Natural killer cell (primary cell): ENCODE measurements at places on chromosomes 1 and 21. TPM values are rescaled to one million over a fixed set of nuclear protein-coding genes. Genes with fewer than 3 reads are reported as not detected.
A peak's percentile ranks its signal among the peaks of the same experiment; 100 is the strongest.

Gene MEAF6
- 69.0 TPM for total RNA-seq

Gene LYPD8
- total RNA-seq = not detected

Gene PROX1
- total RNA-seq = not detected

- no peak for DNase-seq
- no peaks in the 10 kb centered on the region for H3K27me3 ChIP-seq
- H3K4me3 ChIP-seq = no peak overlapping the region
Observed at GRCh38 chr1:150102986-150103385, 35.4 kb downstream of the VPS45 start.

Gene DIRAS3
- total RNA-seq = not detected

- no peak for DNase-seq
- H3K27ac ChIP-seq = no peak overlapping the region
- H3K4me3 ChIP-seq = no peak overlapping the region
Observed at GRCh38 chr1:17745479-17745955, 9.6 kb upstream of the ACTL8 start.

- no peak for DNase-seq
- H3K4me1 ChIP-seq = no peaks in the 10 kb centered on the region
- no peak overlapping the region for H3K4me3 ChIP-seq
- peaks cover 2% of the 10 kb centered on the region for H3K27me3 ChIP-seq
- H3K36me3 ChIP-seq = no peaks in the 10 kb centered on the region
Observed at GRCh38 chr1:18178111-18178510, 70.5 kb downstream of the IGSF21 start.

DNA sequence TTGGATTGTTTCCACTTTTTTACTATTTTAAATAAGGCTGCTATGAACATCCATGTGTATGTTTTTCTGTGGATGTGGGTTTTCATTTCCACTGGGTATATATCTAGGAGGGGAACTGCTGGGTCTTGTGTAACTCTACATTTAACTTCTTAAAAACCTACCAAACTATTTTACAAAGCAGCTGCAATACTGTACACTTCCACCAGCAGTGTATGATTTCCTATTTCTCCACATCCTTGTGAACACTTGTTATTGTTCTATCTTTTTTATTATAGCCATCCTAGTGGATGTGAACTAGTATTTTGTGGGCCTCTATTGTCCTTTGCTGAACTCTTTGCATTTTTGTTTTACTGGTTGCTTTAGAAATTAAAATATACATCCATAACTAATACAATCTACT lies 33.4 kb downstream of the DIPK1A start:
- no peaks in the 10 kb centered on the region for H3K27me3 ChIP-seq
- no peak overlapping the region for H3K4me3 ChIP-seq
- no peak for DNase-seq
- no peaks in the 10 kb centered on the region for H3K36me3 ChIP-seq
- H3K27ac ChIP-seq = no peak overlapping the region

- DNase-seq = peak; percentile 10
- no peaks in the 10 kb centered on the region for H3K27me3 ChIP-seq
- no peak overlapping the region for H3K4me3 ChIP-seq
- H3K27ac ChIP-seq = no peak overlapping the region
Observed at GRCh38 chr1:31605908-31606427, 11.5 kb upstream of the HCRTR1 start.

Gene PLEKHN1
- 1.3 TPM for total RNA-seq

DNA sequence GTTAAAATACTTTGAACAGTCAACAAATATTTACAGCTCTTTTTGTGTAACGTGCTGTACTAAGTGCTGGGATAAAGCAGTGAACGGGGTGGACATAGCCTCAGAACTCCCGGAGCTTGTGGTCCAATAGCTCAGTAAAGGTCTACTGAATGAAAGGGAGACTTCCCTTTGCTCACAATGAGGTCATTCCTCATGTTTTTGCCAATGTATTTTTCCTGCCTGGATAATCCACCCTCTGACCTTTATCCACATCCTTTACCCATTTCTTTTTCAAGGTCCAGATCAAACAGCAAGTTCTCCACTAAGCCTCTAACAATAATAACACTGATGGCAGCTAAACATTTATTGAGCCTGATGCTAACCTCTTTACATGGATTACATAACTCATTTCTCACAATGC lies 55.9 kb downstream of the LEPR start:
- H3K4me1 ChIP-seq = no peaks in the 10 kb centered on the region
- no peak overlapping the region for H3K27ac ChIP-seq
- DNase-seq = no peak
- no peaks in the 10 kb centered on the region for H3K36me3 ChIP-seq

GRCh38 chr1:53578358-53578757 lies 119.2 kb downstream of the DMRTB1 start:
- no peak for DNase-seq
- no peak overlapping the region for H3K27ac ChIP-seq
- no peak overlapping the region for H3K4me3 ChIP-seq

Gene GART
- total RNA-seq = 34.6 TPM

GRCh38 chr1:5961601-5962000 lies 30.6 kb downstream of the NPHP4 start:
- no peak overlapping the region for H3K4me3 ChIP-seq
- H3K27me3 ChIP-seq = no peaks in the 10 kb centered on the region
- H3K36me3 ChIP-seq = no peaks in the 10 kb centered on the region
- no peak overlapping the region for H3K27ac ChIP-seq
- H3K4me1 ChIP-seq = no peaks in the 10 kb centered on the region

Gene AKT3
- total RNA-seq = 135 TPM

GRCh38 chr21:45979141-45979631 lies 2.4 kb upstream of the COL6A1 start:
- no peak for DNase-seq
- H3K4me1 ChIP-seq = peaks cover 32% of the 10 kb centered on the region
- no peaks in the 10 kb centered on the region for H3K36me3 ChIP-seq
- peaks cover 40% of the 10 kb centered on the region for H3K27me3 ChIP-seq
- H3K4me3 ChIP-seq = no peak overlapping the region

DNA sequence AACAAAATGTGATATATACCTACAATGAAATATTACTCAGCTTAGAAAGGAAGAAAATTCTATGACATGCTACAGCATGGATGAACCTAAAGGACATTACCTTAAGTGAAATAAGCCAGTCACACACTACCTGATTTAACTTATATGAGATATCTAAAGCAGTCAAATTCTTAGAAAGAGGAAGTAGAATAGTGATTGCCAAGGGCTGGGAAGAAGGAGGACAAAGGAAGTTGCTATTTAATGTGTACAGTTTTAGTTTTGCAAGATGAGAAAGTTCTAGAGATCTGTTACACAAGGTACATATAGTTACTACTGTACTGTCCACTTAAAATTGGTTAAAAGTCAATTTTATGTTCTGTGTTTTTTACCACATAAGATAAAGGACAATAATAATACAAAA lies 87.5 kb upstream of the KCTD3 start:
- H3K36me3 ChIP-seq = no peaks in the 10 kb centered on the region
- no peaks in the 10 kb centered on the region for H3K27me3 ChIP-seq
- no peak for DNase-seq
- no peak overlapping the region for H3K4me3 ChIP-seq
- H3K27ac ChIP-seq = no peak overlapping the region

- peak overlapping the region; percentile 98 for H3K27ac ChIP-seq
- H3K36me3 ChIP-seq = peaks cover 3% of the 10 kb centered on the region
Observed at GRCh38 chr1:159925719-159926078, 392 bp upstream of the TAGLN2 start.
